Cardiac septum (tissue), 1 donor: ENCODE measurements at places on chromosomes 12 and 14. TPM values are rescaled to one million over a fixed set of nuclear protein-coding genes. Genes with fewer than 3 reads are reported as not detected.

SALL2 gene
- total RNA-seq, result 2.6 TPM

LALBA gene
- total RNA-seq, result not detected

NANOG gene
- not detected for total RNA-seq

AGAP2 gene
- total RNA-seq, result 6.1 TPM

GRIP1 gene
- 0.81 TPM for total RNA-seq

ERBB3 gene
- 1.5 TPM for total RNA-seq

- no peak for DNase-seq
These were observed 107.0 kb downstream of the PTCSC3 start for GRCh38 chr14:36069535-36069900.

DNA sequence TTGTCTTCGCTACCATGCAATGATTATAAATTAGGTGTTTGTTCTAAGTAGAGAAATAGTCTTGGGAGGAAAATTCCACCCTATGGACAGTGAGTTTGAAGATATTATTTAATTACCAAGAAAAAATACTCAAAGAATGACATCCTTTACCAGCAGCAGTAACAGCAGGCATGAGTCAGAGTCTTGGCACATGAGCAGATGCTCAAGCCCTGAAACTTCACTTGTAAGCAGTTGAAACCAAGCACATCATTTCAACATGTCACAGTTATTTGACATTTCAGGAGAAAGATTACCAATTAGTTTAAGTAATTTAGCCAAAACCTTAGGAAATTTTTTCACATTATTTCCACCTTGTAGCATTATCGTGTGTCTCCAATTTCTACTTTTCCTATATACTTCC lies 99.2 kb downstream of the C12orf50 start:
- no peak for DNase-seq

DNA sequence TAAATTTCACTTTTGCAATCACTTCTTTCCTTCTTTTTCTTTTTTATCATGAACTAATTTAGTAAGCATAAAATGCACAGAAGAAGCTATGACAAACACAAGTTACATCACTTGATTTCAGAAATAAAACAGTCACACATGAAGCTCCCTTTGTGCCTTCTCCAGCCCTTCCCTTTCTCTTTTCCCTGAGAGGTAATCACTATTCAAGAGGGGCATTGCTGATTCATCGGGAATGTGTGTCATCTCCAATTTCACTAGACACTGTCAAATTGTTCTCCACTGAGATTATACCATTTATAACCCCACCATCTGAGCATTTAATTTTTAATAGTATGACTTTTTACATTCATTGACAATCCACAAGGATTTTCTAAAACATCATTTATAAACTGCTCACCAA lies 91.6 kb upstream of the PTPRQ start:
- DNase-seq, result no peak

DNA sequence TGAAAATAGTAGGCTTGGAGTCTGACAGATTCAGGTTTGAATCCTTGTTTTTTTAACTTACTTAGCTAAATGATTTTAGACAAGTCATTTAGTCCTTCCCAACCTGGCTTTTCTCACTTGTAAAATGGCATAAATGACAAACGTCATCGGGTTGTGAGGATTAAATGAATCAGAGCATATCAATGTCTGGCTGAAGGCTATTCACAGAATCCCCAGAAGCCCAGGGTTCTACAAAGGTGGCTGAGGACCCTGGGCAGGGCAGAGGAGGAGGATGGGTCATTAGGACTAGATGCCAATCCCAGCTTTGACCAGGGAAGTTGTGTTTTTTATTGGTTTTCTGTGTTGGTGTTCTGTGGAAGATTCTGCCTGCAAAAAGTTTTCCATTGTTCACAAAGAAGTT lies 7.6 kb upstream of the PTPRB start:
- DNase-seq, result no peak

- DNase-seq, result no peak
These were observed 115.6 kb downstream of the CALM1 start for GRCh38 chr14:90512329-90512991.

DNA sequence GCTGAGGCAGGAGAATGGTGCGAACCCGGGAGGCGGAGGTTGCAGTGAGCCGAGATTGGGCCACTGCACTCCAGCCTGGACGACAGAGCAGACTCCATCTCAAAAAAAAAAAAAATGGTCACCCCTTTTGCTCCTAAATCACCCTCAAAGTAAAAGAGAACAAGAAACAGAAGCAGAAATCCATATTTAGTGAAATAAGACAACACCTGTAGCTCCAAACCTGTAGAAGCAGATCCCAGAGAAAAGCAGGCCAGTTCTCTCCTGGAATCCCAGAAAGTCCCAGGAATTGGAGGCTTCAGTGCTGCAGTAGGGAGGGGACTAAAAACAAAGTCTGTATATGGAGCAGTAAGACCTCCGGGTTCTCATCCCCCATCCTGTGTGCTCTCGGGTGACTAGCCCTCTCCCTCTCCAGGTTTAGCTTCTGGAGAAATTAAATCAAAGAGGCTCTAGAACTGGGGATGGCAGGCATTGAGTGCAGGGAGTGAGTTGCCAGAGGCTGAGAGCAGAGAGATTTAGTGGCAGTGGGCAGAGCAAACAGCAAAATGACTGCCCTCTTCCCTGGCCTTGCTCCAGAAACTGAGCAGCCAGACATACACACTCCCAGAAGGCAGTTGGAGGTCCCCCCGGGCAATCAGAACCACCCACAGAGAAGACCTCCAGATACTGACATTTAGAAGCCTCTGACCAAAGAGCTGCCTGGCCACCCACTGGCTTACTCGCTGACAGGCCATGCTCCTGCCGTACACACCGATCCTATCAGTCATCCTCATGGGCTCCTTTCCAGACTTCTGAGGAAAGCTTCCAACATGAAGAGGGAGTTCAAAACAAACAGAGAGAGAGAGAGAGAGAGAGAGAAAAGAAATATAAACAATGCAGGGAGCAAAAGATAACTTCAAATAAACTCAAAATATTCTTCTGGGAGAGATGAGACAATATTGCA lies 6.3 kb upstream of the MLXIP start:
- DNase-seq, result no peak
